ENCODE measurements at places on chromosomes 3 and 15.

DNA sequence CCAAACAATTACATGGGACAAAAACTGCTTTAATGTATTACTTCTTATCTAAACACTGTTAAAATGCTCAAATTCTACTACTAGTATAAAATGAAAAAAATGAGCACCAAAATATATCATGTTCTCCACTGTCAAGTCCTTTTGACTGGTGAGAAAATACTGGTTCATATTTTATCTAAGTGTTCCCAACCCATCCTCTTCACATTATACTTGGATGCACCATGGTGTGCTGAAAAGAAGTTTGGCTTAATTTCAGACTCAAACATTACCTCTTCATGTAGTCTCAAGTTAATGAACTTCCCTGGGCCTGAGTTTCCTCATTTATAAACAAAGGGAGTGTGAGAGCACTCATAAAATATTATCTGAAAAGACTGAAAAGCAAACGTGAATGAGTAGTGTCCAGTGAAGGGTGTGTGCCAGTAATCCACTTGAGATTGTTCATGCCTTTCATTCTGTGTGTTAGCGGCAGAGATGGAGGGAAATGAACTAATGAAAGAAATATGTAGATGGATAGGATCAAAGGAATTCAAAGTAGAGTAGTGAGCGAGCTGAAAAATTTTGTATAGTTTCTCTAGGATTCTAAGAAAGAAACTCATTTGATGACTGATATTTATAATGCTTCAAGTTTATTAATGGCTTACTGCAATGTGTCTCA is 263.2 kb downstream of the NLGN1 start:
- no peak for DNase-seq

GRCh38 chr3:126126811-126127431 is 43.0 kb upstream of the SLC41A3 start:
- DNase-seq: no peak

DNA sequence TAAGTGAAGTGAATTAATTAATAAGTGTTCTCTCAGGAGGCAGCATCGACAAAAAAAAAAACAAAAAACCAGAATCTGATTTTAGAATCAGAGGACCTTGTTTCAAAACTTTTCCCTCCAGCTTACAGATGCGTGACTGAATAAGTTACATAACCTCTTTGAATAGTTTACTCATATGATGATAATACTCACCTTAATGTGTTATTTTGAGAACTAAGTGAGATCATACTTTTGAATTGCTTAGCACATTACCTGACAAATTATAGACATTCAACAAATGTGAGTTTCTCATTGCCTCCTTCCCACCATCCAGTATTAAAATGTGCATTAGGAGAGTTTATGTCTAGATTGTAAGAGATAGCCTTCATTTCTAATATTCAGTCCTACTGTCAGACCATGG is 94.0 kb downstream of the SOX2 start:
- DNase-seq: no peak

DNA sequence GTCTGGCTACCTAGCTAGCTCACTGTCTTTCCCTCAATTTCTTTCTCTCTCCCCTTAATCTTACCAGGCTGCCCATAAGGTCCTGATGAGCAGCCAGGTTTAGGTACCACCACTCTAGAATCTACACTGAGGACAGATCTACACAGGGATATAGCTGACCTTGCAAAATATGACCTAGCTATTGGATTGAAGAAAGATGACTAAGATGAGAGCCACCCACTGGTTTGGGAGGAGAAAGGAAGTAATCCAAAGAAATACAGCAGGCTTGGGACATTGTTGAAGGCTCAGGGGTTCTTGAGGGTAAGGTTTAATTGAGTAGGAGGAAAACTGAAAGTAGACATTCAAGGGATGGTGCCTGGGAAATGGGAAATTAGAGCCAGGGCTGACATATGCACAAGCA is 142.0 kb upstream of the TMC3 start:
- DNase-seq: no peak

DNA sequence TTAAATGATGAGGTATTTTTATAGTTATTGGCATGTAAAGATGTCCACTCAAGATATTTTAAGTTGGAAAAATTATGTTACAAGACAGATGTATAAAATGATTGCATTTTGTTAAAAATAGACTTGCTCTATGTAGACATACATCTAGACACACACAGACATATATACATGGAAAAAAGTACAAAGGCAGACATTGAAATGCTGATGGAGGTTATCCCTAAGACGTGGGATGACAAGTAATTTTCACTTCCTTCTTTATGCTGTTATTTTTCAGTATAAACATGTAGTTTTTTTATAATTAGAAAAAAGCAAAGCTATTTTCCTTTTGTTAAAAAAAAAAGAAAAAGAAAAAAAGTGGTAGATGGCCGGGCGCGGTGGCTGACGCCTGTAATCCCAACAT is 7.2 kb downstream of the HOMER2 start:
- no peak for DNase-seq

- DNase-seq: no peak
Measured at GRCh38 chr3:98565843-98566242, 27.6 kb downstream of the CPOX start.

DNA sequence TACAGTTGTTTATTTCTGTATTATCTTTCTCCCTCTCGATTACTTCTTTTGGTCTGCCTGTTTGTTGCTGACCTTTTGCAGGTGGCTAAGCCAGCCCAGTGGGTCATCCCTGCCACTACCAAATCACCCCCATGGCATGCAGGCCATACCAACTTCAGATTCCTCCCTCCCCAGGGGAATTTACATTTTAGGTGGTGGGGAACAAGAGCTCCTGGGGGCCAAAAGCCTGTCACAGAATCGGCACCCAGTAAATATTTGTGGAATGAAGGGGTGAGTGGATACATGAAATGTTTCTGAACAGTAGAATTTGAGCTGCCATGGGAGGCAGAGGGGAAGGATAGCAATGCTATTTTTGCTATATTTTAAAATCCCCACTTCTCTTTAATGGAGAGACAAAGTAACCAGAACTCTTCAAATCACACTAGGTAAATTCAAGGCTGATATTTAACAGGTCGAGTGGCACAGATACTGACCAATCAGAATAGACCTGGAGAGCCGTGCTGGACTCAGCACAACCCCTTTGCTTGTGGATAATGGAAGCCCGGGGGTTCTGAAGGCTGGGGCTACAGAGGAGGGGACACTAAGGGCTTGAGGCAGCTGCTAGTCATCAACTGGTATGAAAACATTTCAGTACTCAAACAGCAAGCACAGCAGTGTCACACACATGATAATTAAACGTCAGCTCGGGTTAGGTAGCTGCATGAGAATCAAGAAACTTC is 54.3 kb upstream of the SMAD3 start:
- no peak for DNase-seq
